ENCODE measurements at places on chromosomes 5 and 9. TPM values are rescaled to one million over a fixed set of nuclear protein-coding genes. Genes with fewer than 3 reads are reported as not detected.

- H3K36me3 ChIP-seq = no peaks in the 10 kb centered on the region
- no peak overlapping the region for H3K27ac ChIP-seq
- no peaks in the 10 kb centered on the region for H3K27me3 ChIP-seq
Measured at GRCh38 chr5:78606241-78606640, 42.3 kb downstream of the LHFPL2 start.

DNA sequence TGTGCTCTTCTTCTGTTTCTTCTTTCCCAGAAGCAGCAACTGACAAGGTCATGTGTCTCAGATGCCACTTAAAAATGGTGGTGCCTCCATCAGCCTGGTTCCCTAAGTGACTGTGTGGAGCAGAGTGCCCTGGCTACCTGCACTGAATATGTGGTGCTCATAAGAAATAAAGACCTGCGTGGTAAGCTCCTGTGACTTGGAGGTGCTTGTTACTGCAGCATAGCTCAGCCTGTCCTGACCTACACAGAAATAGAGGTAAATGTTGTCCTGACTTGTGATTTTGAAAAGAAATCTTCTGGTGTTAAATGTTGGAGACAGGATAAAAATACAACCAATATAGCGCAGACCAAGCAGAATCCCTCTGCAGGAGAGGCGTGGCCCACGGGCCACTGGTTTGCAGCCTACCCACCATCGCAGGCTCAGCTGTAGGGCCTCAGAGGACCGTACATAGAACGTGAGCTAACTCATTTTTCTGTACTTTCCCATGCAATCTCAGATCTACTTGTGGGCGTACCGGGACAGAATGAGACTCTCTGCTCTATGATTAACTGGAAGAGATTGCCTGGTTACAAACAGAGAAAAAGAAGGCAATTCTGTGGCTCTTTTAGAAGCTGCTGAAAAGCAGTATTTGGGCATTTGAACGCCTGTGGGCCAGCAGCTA lies 79.4 kb upstream of the UNC5A start:
- DNase-seq = peak; percentile 7
- H3K27me3 ChIP-seq = no peaks in the 10 kb centered on the region
- H3K36me3 ChIP-seq = no peaks in the 10 kb centered on the region
- H3K4me1 ChIP-seq = no peaks in the 10 kb centered on the region

DNA sequence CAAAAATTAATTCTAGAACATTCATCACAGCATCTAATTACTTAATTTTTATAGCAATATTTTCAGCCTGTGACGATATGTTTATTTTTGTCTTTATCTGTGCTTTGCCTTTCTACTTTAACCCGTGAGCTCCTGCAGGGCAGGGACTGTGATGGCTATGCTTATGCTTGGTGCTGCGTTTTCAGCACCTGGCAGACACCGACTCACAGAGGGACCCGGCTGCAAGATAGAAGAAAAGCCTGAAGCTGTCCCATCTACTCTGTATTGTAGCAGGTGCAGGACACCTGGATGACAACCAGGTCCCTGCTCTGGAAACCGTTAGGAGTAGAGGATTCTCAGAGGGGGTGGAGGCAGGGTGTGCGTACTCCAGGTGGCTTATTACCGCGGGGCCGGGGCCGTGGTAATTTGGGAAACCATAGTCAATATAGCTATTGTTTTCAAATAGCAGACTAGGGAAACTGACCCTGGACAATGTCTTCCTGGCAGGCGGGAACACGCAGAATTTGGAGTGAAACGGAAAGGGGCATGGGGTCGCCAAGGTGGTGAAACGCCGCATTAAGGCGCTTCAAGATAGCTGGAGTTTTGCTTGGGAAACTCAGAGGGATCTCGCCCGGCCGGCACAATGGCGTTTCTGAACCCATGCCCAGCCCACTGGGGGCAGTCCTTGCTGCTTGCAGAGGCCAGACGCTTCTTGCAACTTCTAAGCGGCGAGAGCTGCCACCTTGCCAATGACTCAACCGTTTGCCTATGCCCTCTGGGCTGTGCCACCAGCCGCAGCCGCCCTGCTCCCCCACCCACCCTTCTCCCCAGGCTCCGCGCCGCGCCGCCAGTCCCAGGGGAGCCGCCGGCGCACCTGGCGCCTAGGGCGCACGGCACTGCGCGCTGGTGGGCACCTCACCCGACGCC lies 140.1 kb upstream of the PALM2AKAP2 start:
- no peaks in the 10 kb centered on the region for H3K36me3 ChIP-seq
- DNase-seq = no peak
- H3K4me1 ChIP-seq = no peaks in the 10 kb centered on the region
- no peak overlapping the region for H3K27ac ChIP-seq
- H3K27me3 ChIP-seq = no peaks in the 10 kb centered on the region
- no peak overlapping the region for H3K4me3 ChIP-seq

GRCh38 chr5:1795931-1796330 lies 3.7 kb downstream of the MRPL36 start:
- no peaks in the 10 kb centered on the region for H3K27me3 ChIP-seq
- peaks cover 42% of the 10 kb centered on the region for H3K4me1 ChIP-seq
- no peak for DNase-seq
- no peak overlapping the region for H3K4me3 ChIP-seq

DNA sequence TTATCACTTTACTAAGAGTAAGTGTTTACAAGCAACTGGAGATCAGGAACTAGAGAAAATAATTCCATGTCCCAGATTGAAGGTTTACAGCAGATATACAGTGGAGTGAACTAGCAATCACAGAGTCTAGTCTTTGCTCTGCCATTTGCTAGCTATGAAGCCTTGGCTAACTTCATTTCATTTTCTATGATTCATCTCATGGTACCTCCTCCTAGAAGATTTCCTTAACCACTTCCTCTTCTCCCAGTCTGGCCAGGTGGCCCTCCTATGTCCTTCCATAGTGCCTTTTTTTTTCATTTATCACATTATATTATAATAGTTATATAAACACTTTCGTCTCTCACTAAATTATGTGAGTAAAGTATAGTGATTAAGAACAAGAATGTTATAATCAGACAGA lies 52.1 kb downstream of the GRIA1 start:
- no peak for DNase-seq
- H3K36me3 ChIP-seq = no peaks in the 10 kb centered on the region
- no peak overlapping the region for H3K4me3 ChIP-seq
- no peaks in the 10 kb centered on the region for H3K27me3 ChIP-seq
- H3K4me1 ChIP-seq = no peaks in the 10 kb centered on the region

GRCh38 chr9:714675-715074 lies 126.8 kb upstream of the DMRT1 start:
- DNase-seq = no peak

DNA sequence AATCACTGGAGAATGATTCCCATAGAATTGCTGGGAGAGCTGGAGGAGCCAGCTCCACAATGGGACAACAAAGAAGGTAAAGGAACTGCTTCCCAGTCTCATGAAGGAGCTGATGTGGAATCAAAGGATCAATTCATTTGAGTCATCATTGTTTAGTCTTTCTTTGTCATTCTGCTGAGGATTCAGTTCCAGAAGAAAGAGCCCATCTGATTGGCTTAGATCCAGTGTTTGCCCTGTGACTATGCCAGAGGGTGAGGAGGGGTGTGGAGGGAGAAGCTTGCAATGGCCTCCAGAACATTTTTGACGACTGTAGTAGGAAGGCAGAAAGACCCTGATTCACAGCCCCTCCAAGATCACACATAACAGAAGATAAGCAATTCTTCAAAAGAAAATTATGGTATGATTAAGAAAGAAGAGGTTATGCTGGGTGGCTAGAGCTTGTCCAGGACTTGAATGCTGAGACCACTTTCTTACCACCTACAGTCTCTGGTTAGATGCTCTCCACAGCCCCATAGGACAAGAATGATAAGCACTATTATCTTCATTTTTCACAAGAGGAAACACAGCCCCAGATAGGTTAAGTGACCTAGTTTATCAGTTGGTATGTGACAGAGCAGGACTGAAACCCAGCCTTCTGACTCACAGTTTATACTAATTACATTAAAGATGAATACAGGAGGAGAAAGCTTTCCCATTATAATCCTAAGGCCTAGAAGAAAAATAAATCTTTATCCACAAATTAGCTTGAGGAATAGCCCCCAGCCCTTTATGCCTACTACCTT lies 363.1 kb downstream of the PRELID2 start:
- no peak overlapping the region for H3K4me3 ChIP-seq
- no peaks in the 10 kb centered on the region for H3K36me3 ChIP-seq
- no peak for DNase-seq
- H3K4me1 ChIP-seq = no peaks in the 10 kb centered on the region
- no peaks in the 10 kb centered on the region for H3K27me3 ChIP-seq

- DNase-seq = no peak
- peaks cover 8% of the 10 kb centered on the region for H3K27me3 ChIP-seq
- H3K4me3 ChIP-seq = no peak overlapping the region
- H3K4me1 ChIP-seq = peaks cover 6% of the 10 kb centered on the region
- no peak overlapping the region for H3K27ac ChIP-seq
Measured at GRCh38 chr5:61334868-61335615, 3.0 kb downstream of the ZSWIM6 start.

DNA sequence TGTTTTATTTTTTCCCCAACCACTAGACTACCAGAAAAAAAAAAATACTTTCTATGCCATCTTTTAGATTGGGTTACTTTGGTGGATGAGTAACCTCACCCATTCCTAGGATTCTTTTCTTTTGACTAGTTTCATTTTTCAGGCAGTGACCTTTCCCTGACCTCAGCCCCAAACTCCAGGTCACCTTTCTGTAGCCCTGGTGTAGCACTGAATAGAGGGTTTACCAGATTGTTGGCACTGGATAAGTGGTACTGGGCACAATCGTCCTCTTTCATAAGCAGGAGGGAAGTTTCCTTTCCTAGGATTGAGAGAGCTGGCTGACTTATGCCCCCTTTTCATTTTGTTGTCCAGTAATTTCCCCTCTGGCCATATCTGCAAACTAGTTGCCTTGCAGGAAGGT lies 169.4 kb upstream of the TMEM161B start:
- no peaks in the 10 kb centered on the region for H3K4me1 ChIP-seq
- H3K4me3 ChIP-seq = no peak overlapping the region
- no peaks in the 10 kb centered on the region for H3K36me3 ChIP-seq
- no peak for DNase-seq
- no peak overlapping the region for H3K27ac ChIP-seq
- no peaks in the 10 kb centered on the region for H3K27me3 ChIP-seq

GRCh38 chr9:87612536-87612935 lies 113.4 kb upstream of the CTSL start:
- H3K27ac ChIP-seq = peak overlapping the region; percentile 53
- DNase-seq = no peak
- 0 out of 2 replicates have a peak, but pooled peaks cover 4% of the 10 kb centered on the region for H3K36me3 ChIP-seq
- H3K4me3 ChIP-seq = no peak overlapping the region
- H3K4me1 ChIP-seq = peaks cover 27% of the 10 kb centered on the region

DNA sequence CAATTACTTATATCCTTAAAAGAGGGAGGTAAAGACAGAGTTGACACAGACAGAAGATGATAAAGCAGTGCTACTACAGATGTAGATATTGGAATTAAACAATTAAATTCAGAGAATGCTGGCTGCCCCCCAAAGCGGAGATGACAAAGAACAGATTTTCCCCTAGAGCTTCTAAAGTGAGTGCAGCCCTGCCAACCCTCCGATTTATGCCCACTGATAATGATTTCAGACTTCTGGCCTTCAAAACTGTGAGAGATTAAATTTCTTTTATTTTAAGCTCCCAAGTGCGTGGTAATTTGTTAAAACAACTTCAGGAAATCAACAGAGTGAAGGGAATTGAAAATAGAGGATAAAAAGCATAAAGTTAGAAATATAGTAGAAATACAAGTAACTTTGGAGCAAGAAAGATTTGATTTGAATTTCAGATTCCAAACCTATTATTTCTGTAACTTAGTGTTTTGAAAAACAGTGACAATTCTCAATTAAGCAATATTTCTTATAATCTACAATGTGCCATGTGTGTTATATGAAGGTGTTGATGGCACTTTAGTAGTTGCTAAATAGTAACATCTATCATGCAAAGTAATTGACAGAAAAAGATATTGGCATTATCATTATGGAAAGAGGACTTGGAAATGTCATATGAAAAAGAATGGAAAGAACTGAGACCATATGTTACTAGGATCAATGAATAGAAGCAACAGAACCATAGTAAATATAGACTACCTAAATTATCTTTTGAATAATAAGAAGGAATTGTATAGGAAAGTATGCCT lies 946.4 kb upstream of the PTPRD start:
- H3K4me1 ChIP-seq = no peaks in the 10 kb centered on the region
- H3K27me3 ChIP-seq = no peaks in the 10 kb centered on the region
- no peaks in the 10 kb centered on the region for H3K36me3 ChIP-seq

DNA sequence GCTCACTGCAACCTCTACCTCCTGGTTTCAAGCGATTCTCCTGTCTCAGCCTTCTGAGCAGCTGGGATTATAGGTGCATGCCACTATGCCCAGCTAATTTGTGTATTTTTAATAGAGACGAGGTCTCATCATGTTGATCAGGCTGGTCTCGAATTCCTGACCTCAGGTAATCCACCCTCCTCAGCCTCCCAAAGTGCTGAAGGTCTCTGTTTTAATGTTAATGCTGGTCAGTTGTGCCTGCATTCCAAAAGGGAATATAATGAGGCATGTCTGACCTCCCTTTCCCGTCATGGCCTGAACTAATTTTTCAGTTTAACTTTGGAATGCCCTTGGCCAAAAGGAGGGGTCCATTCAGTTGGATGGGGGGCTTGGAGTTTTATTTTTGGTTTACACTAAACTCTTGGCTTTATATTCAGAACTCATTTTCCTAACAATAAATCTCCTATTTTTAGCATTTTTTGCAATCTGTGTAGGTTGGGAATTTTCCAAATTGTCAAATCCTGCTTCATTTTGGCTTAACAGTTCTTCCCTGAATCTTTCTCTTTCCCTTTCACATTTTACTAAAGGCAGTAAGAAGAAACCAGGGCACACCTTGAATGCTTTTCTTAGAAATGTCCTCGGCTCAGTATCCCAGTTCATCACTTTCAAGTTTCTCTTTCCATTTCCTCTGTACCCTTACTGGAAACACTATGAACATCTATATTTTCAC lies 1175.5 kb downstream of the MAT2B start:
- no peak overlapping the region for H3K4me3 ChIP-seq
- no peak for DNase-seq
- no peaks in the 10 kb centered on the region for H3K4me1 ChIP-seq
- no peaks in the 10 kb centered on the region for H3K27me3 ChIP-seq

DNA sequence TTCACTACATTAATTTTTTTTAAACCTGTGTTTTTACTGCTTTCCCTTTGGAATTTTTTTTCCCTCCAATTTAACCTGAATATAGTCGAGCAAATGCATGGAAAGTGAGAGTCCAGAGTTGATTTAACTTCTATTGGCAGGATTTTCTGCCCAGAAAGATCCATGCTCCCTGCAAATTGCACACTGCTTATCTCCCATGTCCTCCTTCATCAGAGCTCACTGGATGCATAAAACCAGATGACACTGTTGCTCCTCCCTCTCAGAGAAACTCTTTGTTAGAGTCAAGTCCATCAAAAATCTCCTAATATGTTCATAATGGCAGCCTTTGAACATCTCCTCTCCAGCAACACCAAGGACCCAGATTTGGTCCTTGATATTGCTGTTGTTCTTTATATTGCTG lies 297.0 kb upstream of the SLC24A2 start:
- no peaks in the 10 kb centered on the region for H3K36me3 ChIP-seq
- H3K4me3 ChIP-seq = no peak overlapping the region
- DNase-seq = no peak
- no peaks in the 10 kb centered on the region for H3K27me3 ChIP-seq

The SHROOM1 gene
- total RNA-seq = 3.2 TPM

The FAM78A gene
- 25.1 TPM for total RNA-seq

The MED7 gene
- 12.3 TPM for total RNA-seq

The PSMD5 gene
- total RNA-seq = 34.4 TPM

The SLC46A2 gene
- total RNA-seq = not detected

The RASGRF2 gene
- total RNA-seq = 0.19 TPM

The PFN3 gene
- total RNA-seq = not detected
